NCI-H187 (cell line): ENCODE measurements at places on chromosomes 13 and 19.

GRCh38 chr13:59829690-59830089 lies 334.0 kb downstream of the DIAPH3 start:
- DNase-seq = no peak

DNA sequence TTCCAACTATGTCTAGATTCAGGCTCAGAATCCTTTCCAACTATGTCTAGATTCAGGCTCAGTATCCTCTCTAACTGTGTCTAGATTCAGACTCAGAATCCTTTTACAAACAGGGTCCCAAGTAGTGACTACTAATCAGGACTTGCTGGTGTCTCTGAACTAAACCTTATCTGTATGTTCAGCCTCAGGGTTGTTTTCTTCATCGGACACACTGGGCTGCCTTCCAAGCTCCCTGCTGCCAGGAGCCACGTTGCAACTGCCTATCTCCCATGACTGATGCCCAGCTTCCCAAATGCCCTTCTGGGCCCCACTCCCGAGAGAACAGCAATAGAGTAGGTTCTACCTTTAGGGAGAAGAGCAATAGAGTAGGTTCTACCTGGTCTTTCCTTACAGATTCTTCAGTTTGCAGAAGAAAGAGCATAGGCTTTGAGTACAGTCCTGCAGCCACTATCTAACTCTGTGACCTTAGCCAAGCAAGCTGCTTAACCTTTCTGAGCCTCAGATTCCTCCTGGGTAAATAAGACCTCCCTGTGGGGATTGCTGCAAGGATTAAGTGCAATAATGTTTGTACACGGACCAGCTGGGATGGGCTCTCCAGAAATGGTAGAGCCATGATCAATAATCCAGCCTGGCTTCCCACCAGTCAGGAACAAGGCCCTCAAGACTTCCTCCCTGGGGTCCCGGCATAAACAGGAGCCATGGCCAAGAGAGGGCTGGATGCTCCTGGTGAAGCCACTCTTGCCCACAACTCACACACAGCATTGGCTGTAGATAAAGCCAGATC lies 61.5 kb downstream of the ZIC5 start:
- DNase-seq = no peak

DNA sequence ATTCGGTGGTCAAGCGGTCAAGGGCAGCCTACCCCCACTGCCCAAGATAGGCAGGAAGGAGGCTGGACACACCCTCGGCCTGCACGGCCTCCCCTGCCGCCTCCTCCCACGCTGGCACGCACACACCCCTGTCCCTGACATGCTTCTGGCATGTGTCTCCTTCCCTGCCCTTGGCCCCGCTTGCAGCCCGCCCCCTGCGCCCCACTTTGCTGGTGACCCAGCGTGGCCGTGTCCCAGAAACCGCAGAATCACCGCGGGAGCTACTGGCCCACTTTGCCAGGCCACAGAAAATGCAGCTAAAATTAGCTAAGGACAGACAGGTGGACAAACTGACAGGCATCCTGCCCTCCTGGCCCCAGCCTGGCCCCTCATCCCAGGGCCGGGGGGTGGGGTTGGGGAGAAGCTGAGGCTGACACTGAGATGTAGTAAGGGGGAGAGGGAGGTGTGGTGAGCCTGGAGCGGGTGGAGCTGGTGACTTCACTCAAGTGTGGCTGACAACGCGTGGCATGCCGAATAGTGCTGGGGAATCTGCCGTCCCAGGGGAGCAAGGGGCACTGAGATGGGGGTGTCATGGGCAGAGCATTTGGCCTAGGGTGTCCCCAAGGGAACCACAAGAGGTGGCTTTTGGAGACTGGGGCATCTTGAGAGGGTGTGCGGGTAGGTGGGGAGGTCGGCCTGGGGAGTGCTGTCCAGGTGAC lies 2.4 kb downstream of the SHANK1 start:
- no peak for DNase-seq

- no peak for DNase-seq
Observed at GRCh38 chr13:110885966-110886869, 28.7 kb downstream of the ANKRD10 start.

GRCh38 chr19:17765069-17765618 lies 13.9 kb downstream of the FCHO1 start:
- no peak for DNase-seq

DNA sequence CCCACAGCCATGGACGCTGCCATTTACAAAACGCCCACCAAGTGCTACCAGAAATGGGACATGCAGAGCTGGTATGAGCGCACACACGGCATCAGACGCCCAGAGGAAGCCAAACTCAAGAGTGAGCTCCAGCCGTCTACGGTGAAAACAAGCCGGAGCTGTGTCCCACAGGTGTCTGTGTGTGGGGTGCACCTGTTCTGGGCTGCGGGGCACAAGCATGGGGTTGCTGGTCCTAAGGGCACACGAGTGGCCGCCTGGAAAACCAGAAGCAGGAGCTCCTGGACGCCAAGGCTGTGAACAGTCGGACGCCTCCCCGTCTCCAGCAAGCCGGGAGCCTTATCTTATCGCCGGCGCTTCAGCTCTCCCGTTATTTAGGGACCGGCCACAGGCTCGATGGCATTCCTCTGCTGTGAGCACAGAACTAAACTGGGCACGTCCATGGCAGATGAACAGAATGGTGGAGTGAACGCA lies 1.3 kb downstream of the ADPRHL1 start:
- no peak for DNase-seq

- DNase-seq = peak; percentile 61
Observed at GRCh38 chr19:38076337-38076736, 147.7 kb downstream of the DPF1 start.

- no peak for DNase-seq
Observed at GRCh38 chr19:28437390-28438346, 775.3 kb downstream of the UQCRFS1 start.

DNA sequence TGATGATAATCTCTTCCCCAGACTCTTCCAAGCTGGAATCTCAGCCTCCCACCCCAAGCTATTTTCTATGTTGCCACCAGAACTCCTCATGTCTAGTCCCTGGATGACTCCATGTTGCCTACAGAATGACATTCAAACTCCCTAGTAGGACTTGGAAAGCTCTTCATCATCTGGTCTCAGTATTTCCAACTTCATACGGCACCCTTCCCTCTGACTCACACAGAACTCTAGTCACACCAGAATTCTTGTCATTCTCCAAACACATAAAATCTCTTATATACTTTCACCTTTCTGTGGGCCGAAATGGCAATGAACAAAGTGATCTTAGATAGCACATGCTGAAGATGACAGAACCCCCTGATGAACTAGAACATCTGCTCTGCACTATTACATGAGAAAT lies 86.2 kb downstream of the CAB39L start:
- no peak for DNase-seq

- DNase-seq = no peak
Observed at GRCh38 chr13:94778986-94779385, 66.6 kb upstream of the SOX21 start.

GRCh38 chr19:41887711-41888382 lies 4.9 kb downstream of the ARHGEF1 start:
- peak; percentile 48 for DNase-seq

DNA sequence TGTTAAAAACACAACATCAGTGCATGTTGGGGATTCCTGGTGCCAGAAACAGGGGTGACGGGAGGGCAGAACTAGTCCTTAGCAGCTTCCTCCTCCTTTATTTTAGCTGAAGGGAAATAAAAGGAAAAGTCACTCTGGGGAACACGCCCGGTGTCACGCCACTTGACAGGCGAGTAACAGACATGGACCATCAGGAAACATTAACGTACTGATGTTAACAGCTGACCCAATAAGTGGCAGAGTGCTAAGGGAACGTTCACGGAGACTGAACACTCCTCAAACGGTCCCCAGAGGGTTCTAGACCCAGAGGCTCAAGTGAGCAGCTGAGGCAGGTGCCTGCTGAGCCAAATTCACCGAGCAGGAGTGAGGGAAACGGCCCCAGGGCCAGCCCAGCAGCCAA lies 13.9 kb upstream of the EIF3G start:
- DNase-seq = peak; percentile 67

- DNase-seq = no peak
Observed at GRCh38 chr13:41317243-41317642, 6.2 kb downstream of the NAA16 start.

DNA sequence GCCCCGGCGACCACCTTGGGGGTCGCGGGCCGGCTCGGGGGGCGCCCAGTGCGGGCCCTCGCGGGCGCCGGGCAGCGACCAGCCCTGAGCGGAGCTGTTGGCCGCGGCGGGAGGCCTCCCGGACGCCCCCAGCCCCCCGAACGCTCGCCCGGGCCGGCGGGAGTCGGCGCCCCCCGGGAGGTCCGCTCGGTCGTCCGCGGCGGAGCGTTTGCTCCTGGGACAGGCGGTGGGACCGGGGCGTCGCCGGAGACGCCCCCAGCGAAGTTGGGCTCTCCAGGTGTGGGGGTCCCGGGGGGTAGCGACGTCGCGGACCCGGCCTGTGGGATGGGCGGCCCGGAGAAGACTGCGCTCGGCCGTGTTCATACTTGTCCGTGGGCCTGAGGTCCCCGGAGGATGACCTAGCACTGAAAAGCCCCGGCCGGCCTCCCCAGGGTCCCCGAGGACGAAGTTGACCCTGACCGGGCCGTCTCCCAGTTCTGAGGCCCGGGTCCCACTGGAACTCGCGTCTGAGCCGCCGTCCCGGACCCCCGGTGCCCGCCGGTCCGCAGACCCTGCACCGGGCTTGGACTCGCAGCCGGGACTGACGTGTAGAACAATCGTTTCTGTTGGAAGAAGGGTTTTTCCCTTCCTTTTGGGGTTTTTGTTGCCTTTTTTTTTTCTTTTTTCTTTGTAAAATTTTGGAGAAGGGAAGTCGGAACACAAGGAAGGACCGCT lies 729 bp downstream of the STK11 start:
- DNase-seq = no peak
